ENCODE measurements at places on chromosomes 1 and 21. TPM values are rescaled to one million over a fixed set of nuclear protein-coding genes. Genes with fewer than 3 reads are reported as not detected.

- DNase-seq, result no peak
Measured at GRCh38 chr1:205589046-205589445, 42.8 kb downstream of the ELK4 start.

FCMR gene
- 18.0 TPM for total RNA-seq

- DNase-seq, result peak; percentile 46
Measured at GRCh38 chr1:41812453-41812852, 106.3 kb downstream of the HIVEP3 start.

DNA sequence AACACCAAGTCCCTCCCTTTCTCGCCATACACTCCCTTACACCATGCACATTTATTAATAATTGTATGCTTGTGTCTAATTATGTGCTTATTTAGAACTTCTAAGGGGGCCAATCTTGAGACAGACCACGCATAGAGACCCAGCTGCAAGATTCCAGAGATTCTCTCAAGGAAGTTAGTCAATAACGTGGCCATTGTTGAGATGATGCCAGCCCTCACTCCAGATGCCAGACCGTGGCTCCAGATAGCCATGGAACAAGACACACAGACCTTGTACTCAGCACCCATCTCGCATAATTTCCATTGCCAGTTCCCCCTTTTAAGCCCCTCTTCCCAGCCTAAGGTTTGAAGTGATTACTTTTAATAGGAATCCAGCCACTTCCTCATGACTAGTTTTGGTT is 62.4 kb downstream of the DIRAS3 start:
- DNase-seq, result peak; percentile 8

BCAR3 gene
- total RNA-seq, result 83.6 TPM

DNA sequence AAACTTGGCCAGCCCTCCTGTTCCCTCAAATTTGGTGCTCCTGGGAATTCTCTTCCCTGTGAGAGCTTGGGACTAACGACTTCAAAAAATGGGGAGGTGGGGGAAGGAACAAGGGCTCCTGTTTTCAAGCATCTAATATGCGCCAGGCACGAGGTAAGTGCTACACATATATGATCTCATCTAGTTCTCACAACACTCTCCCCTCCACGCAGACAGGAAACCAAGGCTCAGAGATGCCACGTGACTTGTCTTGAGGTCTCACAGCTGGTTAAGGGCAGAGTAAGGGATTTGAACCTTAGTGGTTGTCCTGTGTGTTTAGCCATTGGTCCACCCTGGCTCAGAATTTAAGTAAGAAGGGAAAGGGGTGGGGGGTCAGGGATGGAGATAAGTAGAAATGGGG is 125.9 kb downstream of the DMRTB1 start:
- no peak for DNase-seq
